ENCODE measurements at places on chromosomes 5 and 9. TPM values are rescaled to one million over a fixed set of nuclear protein-coding genes. Genes with fewer than 3 reads are reported as not detected.

The LHX2 gene
- 0.11 TPM for total RNA-seq

The GPR151 gene
- not detected for total RNA-seq

The MEIKIN gene
- total RNA-seq, result not detected

DNA sequence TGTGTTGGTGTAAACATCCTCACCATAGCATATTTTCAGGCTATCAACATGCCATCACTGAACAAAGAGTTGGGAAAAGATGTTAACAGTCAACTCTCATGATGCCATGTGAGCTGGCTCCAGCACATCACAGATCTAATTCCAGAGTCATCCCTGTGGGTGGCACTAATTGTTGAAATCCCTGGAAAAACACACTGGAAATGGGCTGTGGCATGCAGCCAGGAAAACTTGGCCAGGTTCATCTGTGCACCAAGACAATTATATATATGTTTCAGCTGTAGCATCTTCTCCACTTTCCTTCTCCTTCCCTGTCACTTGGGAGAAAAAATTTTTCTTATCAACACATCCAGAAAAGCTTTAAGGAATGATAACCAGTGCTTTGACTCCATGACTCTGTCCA, 313.7 kb downstream of the TRIM32 start:
- DNase-seq, result no peak

GRCh38 chr5:112124788-112125187, 294.3 kb downstream of the EPB41L4A start:
- no peak for DNase-seq

DNA sequence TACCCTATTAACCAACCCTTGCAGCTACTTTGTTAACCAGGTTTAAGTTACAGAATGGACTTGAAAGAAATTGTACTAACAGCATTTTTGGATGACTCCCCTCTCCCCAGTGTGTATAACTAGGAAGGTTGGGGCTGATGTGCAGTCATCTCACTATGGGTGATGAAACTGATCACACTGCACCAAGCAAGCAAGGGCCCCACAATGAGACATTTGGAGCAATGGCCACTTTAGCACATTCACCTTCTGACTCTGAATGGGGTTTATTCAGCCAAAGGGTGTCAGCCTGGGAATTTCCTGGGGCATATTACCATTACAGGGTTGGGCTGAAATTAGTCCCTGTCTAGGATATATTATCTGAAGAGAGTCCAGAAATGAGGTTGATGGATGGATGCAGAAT, 18.7 kb upstream of the CYFIP2 start:
- DNase-seq, result no peak

GRCh38 chr9:84024041-84024575, 43.5 kb downstream of the RMI1 start:
- no peak for DNase-seq

- no peak for DNase-seq
These were observed 8.2 kb downstream of the P4HA2 start for GRCh38 chr5:132219289-132219970.

- no peak for DNase-seq
These were observed 125.7 kb upstream of the SMIM23 start for GRCh38 chr5:171659896-171660295.

GRCh38 chr5:95731571-95732554, 727 bp downstream of the RHOBTB3 start:
- peak; percentile 80 for DNase-seq

DNA sequence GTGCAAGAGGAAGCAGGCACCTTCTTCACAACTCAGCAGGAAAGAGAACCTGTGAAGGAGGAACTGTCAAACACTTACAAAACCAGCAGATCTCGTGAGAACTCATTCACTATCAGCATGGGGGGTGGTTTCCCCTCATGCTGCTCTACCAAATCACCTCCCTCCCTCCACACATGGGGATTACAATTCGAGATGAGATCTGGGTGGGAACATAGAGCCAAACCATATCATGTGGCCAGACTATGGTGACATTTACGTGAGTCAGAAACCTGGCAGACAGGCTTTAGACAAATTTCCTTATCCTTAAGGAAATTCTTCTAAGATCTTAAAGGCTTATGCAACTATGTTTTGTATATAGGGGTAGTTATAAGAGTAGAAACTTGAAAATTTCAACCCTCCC, 8.7 kb upstream of the AOPEP start:
- DNase-seq, result no peak

- no peak for DNase-seq
These were observed 165.6 kb upstream of the CCDC152 start for GRCh38 chr5:42591015-42591414.

- DNase-seq, result no peak
These were observed 159.5 kb upstream of the ERCC6L2 start for GRCh38 chr9:95715868-95716435.

GRCh38 chr9:108057421-108058134, 568.0 kb upstream of the KLF4 start:
- DNase-seq, result no peak

DNA sequence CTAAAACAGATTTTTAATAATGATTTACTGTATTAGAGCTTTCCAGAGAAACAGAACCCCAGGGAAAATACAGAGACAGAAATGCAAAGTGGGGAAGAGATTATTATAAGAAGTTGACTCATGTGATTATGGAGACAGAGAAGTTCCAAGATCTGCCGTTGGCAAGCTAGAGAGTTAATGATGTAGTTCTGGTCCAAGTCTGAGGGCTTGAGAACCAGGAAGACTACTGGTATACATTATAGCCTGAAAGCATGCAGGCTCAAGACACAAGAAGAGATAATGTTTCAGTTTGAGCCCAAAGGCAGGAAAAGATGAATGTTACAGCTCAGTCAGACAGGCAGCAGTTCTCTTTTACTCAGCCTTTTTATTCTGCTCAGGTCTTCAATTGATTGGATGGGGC, 98.8 kb upstream of the NFIL3 start:
- no peak for DNase-seq

GRCh38 chr5:154373729-154374179, 72.0 kb upstream of the SAP30L start:
- DNase-seq, result no peak

GRCh38 chr9:136544964-136545691, 720 bp downstream of the NOTCH1 start:
- no peak for DNase-seq

DNA sequence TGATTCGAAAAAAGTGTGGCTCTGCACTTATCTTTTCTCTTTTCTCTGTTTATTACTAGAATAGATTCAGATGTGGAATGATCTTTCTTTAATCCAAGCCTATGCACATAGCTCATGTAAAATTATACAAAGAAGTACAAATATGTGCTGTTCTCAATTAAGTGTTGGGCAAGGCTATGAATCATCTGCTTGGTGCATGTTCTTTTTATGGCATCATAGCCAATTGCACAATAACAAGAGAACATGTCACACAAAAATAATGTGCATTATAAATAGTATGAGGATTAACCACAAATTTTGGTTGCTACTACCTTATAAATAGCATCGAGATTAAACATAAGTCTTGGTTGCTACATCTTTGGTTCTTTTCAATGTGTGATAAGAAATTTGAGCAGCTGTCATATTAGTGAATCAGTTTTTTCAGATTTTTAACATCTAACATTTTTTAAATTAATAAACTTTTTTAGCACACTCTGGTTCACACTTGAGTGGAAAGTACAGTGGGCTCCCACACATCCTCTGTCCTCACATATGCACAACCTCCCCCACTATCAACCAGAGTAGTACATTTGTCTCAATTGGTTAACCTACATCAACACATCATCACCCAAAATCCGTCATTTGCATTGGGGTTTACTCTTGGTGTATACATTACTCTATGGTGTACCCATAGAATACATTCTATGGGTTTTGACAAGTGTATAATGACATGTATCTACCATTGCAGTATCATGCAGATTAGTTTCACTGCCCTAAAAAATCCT, 6.8 kb upstream of the RECK start:
- no peak for DNase-seq

- no peak for DNase-seq
These were observed 126.7 kb downstream of the GRIA1 start for GRCh38 chr5:153617190-153617589.

DNA sequence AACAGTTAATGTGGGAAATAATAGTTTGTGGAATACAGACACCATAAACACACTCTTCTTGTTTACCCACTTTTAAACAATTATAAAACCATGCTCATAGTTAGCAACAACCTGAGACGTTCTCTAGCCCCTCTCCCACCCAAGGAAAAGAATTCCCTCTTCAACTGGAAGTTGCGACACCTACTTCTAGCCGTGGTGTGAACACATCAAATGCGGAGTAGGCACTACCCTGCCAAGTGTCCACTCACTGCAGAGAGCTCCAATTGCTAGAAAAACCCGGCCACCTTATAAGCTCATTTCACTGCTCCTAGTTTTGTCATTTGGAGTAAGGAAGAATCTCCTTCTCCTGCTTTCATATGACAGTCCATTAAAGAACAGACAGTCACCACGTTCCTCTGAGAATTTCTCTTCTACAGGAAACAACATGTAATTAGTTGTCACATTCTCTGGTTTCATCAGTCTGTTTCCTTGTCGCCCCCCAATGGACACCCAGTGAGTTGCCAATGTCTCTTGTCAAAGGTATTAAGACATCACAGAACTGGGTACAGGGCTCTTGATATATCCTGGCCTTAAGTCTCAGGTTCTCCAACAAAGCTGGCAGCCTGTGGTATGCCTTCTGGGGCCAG, 47.3 kb downstream of the PRLR start:
- peak; percentile 19 for DNase-seq

GRCh38 chr9:126412905-126413304, 86.3 kb downstream of the MVB12B start:
- DNase-seq, result no peak

GRCh38 chr9:82353631-82354278, 365.2 kb downstream of the SPATA31D1 start:
- DNase-seq, result no peak
